ENCODE measurements at places on chromosomes 12 and 14. TPM values are rescaled to one million over a fixed set of nuclear protein-coding genes. Genes with fewer than 3 reads are reported as not detected.
A peak's percentile ranks its signal among the peaks of the same experiment; 100 is the strongest.

GRCh38 chr14:57979376-57980048, 113.6 kb upstream of the SLC35F4 start:
- DNase-seq = no peak

The CIROP gene
- not detected for total RNA-seq

The KRT72 gene
- total RNA-seq = not detected

- DNase-seq = peak; percentile 73
Measured at GRCh38 chr12:132766380-132767085, 4.9 kb upstream of the ANKLE2 start.

DNA sequence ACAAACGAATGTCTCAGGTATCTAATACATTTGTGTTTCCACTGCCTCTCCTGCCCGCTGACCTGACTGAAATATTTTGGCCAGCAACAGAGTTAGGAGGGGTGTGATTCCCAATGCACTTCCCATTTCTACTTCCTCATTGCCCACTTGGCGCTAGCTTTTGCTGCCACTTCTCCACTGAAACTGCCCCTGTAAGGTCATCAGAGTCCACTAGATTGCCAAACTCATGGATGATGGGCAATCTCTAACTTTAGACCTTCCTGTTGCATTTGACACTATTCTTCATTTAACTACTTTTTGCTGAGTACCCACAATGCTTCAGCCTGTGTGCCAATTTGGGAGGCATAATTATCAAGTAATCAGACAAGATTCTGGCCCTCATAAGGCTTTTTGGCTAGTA, 40.8 kb downstream of the GPR65 start:
- no peak for DNase-seq

- peak; percentile 24 for DNase-seq
Measured at GRCh38 chr14:90453401-90453951, 56.6 kb downstream of the CALM1 start.

DNA sequence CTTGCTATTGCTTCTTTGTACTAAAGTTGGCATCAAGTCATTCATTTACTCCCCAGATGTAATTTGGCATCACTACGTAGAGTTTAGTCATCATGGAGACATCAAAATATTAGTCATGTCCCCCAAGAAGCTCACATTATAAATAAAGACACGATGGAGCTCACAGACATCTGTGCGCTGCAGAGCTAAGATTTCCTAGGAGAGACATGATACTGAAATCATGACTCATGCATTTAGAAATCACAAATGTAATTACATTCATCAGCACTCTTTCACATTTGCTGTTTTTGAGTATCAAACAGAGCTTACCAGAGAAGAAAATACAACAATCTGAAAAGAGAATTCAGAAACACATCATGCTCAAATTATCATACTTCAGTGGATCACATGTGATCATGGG, 169.8 kb downstream of the LRIG3 start:
- no peak for DNase-seq

The CRIP1 gene
- total RNA-seq = 65.9 TPM

Measured in left ventricle myocardium inferior (tissue), 1 donor.